ENCODE measurements at places on chromosomes 3 and 15.

- no peak for DNase-seq
Observed at GRCh38 chr3:141840737-141841544, 35.5 kb upstream of the ATP1B3 start.

DNA sequence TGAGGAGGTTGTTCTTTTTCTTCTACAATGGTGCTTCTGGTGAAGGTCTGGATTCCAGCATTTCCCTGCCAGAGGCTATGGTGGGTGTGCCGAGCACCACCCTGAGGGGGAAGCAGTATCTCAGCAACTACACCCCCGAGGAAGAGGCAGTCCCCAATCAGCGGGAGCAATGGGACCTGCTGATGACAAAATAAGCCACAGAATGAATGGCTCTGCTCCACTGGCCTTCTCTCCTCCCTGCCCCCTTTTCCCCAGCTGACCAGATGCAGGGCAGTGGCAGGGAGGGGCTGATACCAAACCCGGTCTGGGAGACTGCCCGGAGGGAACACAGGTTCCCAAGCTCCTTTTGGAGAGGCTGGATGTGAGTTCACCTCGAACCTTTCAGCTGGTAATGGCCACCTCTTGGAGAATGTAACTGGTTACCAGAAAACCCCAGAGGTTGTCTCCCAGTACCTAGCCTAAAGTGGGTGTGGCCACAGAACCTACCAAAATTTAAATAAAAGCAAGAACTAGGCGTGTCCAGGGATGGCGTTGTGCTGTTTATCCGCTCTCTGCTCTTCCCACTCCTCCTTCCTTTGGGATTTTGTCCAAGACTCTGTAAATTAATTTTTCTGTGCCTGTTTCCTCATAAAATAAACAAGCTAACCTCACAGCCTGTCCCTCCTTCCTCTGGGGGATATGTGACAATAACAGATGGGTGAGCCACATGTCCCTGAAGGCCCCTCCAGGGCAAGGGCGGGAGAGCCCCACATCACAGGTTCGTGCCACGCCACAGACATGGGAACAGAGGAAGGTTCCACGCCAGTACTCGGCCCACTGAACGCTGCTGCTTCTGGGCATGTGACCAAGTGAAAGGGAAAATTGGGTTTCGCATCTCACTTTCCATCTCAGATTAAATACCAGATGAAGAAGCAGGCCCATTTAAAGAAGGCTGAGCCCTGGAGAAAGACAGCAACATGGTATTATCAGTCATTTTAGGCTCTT, 35.1 kb upstream of the SPTBN5 start:
- peak; percentile 30 for DNase-seq

DNA sequence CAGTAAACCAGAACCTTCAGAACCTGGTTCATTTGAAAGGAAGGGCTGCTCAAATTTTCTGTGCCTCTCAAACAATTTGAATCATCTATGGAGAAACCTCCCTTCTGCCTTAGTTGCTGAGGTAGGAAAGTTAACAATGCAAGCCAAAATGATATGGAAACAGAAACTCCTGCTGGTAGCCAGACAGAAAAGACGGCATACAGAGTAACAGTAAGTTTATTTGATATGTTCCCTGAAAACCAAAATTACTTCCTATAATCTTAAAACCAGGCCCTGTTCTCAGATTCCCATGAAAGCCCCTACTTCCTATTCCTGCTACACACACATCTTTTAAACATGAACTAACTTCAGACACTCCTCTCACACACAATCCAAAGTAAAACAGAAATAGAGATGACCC, 86.2 kb downstream of the TBC1D5 start:
- DNase-seq: no peak

- no peak for DNase-seq
Observed at GRCh38 chr15:42270551-42270950, 2.5 kb upstream of the GANC start.

DNA sequence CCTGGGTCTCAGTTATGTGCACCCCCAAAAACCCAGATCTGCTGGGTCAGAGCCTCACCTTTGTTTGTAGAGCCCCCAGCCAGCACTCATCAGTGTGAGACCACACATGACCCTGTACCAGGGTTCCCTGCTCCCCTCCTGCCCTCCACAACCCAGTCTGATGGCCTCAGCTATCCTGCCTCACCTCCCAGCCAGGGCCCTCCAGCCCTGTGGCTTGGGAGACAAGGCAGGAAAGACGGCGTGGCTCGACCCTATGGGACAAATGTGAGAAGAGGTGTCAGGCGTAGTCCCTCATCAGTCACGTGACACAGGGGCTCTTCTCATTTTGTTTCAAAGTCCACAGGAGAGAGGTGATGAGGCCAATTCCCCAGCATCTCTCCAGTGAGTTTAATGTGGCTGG, 28.3 kb upstream of the PRR23E start:
- no peak for DNase-seq

DNA sequence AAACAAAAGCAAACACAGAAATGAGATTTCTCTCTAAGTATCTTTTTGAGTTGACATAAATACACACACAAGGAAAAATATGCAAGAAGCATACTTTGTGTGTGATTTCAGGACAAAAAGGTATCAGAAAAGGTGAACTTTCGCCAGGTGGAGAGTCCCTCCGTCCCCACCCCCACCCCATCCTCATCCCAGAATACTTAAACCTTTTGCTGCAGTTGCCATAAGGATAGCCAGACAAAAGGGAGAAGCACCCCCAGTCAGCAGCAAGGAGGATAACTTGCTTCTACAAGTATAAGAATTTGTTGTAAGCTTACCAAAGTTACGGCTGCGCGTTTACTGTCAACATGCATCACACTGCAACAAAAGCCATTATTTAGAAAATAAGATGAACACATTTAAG, 10.3 kb downstream of the FOXP1 start:
- peak; percentile 9 for DNase-seq

- DNase-seq: no peak
Observed at GRCh38 chr3:148708409-148708808, 10.7 kb downstream of the AGTR1 start.

DNA sequence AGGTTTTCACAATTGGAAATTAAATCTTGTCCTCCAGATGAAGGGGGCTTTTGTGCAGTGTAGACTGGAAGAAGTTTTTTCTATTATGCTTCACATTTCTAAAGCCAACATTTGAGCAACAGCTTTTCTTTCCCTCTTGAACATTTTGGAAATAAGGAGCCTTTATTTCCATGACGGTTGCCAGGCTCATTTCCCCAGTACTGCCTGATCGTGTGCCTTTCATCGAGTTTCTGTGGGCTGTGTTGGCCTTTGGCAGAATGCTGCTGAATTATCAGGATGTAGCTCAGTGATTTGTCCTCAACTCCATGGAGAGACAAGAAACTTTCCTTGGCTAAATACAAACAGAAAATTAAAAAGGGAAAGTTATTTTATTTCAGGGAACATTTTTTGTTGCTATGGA, 314.8 kb upstream of the LRRC3B start:
- DNase-seq: no peak

DNA sequence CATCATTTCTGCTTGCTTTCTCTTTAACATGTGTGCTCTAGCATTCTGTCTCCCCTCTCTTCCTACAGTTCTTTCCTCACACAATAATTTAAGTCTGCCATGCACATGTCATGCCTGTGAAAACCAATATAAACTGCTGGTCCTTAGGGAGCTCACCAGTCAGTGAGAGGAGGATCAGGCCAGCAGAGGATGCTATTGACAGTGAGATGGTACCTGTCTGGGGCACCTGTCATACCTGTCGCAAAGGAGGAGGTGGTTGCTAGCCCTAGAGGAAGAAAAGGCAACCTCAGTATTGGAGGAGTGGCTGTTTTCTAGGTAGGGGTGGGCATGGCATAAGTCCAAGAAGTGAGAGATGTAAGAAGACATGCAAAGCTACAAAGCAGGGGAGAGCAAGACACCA, 194.6 kb downstream of the GABRG3 start:
- no peak for DNase-seq

DNA sequence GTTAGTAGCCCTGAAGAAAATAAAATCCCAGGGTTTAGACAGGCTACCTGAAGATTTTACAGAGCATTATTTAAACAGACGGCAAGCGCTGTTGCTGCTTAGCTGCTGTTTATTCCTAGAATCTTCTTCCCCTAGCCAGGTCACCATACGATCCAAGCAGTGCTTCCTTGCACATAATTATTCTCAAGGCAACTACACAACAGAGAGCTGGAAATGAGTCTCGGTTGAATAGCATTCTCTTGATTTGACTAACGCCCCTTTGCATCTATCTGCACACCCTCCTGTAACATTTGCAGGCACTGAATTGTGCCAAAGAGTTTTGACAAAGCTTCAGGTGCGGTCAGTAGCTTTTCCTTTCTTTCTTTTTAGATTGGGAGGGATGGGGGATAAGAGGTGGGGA, 564.4 kb downstream of the TBL1XR1 start:
- no peak for DNase-seq

GRCh38 chr15:81098861-81099651, 35.0 kb upstream of the CFAP161 start:
- no peak for DNase-seq

GRCh38 chr3:137259089-137259488, 301.3 kb downstream of the IL20RB start:
- no peak for DNase-seq

DNA sequence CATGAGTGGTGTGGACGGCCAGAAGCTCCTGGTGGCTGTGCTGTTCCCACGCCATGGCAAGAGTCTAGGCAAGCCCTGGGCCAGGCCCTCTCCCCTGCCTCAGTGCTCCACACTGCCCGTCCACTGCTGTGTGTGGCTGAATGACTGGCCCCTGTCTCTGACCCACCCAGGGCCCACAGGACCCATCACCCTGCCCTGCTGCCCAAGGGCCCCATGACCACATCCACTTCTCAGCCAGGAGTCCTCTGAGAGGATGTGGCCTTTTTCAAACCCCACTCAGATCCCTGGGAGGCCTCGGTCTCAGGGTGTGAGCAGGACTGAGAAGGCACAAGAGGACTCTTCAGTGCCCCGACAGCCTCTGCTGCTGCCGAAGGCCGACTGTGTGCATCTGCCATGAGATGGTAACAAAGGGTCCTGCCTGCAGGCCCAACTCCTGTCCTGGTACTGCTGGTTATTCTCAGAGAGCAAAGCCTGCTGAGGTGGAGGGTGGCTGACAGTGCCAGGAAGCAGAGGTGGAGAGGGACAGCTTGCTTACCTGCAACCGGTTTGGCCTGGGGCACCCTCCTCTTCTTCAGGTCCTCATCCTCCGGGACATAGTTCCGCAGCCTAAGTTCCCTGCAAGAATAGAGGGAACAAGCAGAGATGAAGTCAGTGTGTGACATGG, 47.5 kb downstream of the PTH1R start:
- DNase-seq: no peak

DNA sequence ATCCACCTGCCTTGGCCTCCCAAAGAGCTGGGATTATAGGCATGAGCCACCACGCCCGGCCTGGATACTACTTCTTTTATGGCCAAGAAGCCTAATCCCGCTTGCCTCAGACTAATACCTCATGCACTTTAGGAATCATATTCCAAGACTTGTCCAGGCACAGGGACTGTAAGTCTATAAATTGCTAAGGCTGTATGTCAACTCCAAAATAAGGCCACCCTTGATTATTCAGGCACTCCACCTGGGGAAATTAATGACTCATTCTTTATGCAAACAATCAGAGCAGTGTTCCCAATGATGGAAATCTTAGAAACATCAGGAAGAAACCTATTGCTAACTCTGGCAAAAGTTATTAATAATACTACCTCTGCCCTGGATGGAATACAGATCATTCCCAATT, 98.4 kb downstream of the ERC2 start:
- no peak for DNase-seq

- peak; percentile 54 for DNase-seq
Observed at GRCh38 chr3:86969500-86970189, 21.3 kb downstream of the VGLL3 start.

- DNase-seq: no peak
Observed at GRCh38 chr3:82079335-82079890, 318.0 kb upstream of the GBE1 start.

DNA sequence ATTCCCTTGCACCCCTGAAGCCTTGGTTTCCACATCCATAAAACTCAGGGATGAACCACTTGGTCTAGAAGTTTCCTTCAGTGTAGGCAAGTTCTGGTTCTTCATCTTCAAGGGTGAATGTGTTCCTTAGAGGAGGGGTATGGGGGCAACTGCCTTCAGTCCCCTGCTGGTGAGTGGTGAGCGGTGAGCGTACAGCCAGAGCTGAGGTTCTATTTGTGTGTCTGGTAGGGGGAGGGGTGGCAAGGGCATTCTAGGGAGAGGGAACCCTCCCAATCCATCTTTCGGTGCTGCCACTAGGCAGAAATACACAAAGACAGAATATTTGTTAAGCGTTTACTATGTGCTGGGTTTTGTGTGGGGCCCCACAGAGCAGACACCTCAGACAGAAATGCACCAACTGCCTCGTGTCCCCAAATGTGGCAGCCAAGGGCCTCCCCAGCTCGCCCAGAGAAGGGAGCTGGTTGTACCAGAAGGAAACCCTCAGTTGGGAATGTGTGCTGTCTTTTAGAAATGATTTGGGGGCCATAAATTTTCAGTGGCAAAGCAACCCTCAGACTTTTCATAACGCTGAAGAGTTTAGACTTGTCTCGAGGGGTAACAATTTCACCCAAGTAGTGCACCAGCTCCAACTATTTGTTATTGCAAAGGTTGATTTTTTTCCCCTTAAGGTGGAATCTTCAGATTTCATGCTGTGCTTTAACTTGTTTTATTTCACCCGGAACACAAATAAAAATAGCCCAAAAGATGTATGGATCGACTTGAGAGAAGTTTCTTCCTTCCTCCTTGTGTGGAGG, 137.6 kb downstream of the FBLN2 start:
- DNase-seq: no peak

- DNase-seq: no peak
Observed at GRCh38 chr3:23256741-23257435, 53.8 kb downstream of the UBE2E2 start.

- DNase-seq: no peak
Observed at GRCh38 chr3:24650839-24651238, 156.2 kb upstream of the THRB start.

DNA sequence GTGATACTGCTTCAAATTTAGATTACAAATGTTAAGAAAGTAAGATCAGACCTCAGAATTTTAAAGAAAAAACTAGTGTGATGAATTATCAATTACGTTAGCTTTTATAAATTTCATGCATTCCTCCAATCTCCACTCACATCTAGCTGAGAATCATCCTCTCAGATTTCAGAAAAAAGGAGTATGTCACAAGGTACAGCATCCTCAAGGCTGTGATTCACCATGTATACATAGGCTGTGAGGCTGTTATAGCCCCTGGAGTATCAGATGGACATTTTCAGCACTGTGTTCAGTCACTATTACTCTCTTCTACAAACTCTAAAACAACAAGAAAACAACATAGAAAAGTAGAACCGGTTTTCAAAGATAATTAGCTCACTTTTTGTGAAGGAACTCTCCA, 214.4 kb downstream of the PCCB start:
- no peak for DNase-seq

GRCh38 chr15:94066046-94066445, 165.3 kb upstream of the MCTP2 start:
- DNase-seq: no peak
